ENCODE measurements at places on chromosomes 3 and 15. TPM values are rescaled to one million over a fixed set of nuclear protein-coding genes. Genes with fewer than 3 reads are reported as not detected.

BTLA gene
- not detected for total RNA-seq

OR5AC2 gene
- not detected for total RNA-seq

CALML4 gene
- total RNA-seq = 0.82 TPM

SERINC4 gene
- not detected for total RNA-seq

ANKUB1 gene
- not detected for total RNA-seq

MYLK gene
- total RNA-seq = 15.4 TPM

TNFSF10 gene
- total RNA-seq = not detected

GOLGA8G gene
- not detected for total RNA-seq

GPR176 gene
- 59.6 TPM for total RNA-seq

CHD2 gene
- total RNA-seq = 23.1 TPM

ECT2 gene
- total RNA-seq = 84.5 TPM

RASGRP1 gene
- total RNA-seq = not detected

CHST13 gene
- total RNA-seq = not detected

ACAN gene
- total RNA-seq = 0.16 TPM
